ENCODE measurements at places on chromosomes 6 and 20.
A peak's percentile ranks its signal among the peaks of the same experiment; 100 is the strongest.

GRCh38 chr6:11964729-11965335 is 47.3 kb upstream of the HIVEP1 start:
- no peak for DNase-seq

DNA sequence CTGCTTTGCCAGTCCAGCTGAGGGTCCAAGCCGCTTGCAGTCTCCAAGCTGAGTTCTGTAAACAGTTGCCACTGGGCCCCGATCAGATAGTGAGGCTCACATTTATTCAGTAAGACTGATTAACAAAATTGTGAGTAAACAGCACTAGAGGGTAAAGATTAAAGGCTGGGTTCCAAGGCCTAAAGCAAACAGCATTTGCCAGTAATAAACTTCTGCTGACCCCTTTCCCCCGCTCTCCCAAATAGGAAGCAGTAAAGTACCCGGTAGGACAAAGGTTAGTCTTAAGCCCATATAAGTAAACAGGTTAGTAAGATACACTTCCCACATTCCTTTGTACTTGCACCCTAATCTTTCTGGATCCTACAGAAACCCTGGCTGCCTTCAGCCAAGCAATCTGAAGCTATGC is 181.8 kb downstream of the MEI4 start:
- no peak for DNase-seq

DNA sequence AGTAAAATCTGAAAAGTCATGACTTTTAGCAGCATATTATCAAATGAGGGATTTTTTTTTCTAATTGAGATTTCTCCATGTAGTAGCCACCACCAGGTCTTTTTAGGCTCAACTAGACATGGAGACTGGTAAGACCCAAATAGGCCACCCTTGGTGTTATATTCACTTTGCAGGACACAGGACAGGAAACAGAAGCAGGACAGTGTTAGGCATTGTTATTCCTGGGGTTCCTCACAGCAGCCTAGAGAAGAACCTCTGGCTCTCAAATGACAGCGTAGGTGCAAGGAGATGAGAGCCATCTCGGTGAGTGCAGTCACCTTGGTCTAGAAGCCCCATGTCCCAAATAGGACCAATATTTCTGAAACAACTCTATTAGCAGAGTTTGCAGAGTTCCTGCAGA is 19.2 kb upstream of the PBOV1 start:
- no peak for DNase-seq

GRCh38 chr6:139135578-139136545 is 982 bp downstream of the HECA start:
- DNase-seq: no peak

DNA sequence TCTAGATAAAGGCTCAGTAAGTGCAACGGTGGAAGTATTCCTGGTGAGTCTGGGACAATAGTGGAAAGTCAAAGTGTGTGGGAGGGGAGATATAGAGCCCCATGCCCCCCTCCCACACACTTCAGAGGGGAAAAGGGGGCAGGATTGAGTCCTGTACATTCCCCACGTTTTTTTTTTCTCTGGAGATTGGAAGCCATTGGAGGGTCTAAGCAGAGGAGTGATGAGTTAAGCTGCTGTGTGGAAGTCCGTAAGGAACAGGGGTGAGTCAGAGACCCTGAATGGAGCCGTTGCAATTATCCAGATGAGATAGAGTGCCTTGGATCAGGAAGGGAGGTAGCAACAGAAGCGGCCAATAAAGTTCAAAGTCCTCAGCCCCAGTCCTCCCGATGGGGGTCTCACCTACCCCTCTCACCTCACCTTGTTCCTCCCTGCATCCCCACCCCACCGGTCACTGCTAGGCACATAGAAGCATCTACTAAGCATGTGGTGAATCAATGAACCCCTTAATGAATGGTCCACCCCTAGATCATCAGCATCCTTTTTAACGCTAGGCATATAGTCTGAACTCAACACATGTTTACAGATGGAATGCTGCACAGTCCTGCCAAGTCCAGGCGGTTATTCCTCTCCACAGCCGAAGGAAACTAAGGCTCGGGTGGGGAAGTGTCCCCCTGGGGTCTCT is 662 bp upstream of the SLC9A8 start:
- DNase-seq: no peak

DNA sequence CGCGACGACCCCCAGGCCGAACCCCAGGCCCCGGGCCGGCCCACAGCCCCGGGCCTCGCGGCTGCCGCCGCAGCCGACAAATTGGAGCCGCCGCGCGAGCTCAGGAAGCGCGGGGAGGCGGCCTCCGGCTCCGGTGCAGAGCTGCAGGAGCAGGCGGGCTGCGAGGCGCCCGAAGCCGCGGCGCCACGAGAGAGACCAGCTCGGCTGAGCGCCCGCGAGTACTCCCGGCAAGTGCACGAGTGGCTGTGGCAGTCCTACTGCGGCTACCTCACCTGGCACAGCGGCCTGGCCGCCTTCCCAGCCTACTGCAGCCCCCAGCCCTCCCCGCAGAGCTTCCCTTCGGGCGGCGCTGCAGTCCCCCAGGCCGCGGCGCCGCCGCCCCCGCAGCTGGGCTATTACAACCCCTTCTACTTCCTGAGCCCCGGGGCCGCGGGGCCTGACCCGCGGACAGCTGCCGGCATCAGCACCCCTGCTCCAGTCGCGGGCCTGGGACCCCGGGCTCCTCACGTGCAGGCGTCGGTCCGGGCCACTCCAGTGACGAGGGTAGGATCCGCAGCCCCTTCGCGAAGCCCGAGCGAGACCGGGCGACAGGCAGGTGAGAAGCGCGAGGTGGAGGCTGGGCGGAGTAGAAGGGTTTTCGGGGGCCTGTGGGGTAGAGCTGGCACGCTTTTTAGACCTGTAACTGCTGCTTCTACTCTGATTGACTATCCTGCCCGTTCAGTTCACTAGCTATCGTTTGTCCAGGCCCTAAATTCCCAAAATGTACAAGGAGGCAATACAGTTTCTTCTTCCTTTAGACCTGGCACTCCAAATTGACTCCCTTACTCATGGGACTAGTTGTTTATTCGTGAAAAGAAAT is 654 bp downstream of the FAM8A1 start:
- no peak for DNase-seq

DNA sequence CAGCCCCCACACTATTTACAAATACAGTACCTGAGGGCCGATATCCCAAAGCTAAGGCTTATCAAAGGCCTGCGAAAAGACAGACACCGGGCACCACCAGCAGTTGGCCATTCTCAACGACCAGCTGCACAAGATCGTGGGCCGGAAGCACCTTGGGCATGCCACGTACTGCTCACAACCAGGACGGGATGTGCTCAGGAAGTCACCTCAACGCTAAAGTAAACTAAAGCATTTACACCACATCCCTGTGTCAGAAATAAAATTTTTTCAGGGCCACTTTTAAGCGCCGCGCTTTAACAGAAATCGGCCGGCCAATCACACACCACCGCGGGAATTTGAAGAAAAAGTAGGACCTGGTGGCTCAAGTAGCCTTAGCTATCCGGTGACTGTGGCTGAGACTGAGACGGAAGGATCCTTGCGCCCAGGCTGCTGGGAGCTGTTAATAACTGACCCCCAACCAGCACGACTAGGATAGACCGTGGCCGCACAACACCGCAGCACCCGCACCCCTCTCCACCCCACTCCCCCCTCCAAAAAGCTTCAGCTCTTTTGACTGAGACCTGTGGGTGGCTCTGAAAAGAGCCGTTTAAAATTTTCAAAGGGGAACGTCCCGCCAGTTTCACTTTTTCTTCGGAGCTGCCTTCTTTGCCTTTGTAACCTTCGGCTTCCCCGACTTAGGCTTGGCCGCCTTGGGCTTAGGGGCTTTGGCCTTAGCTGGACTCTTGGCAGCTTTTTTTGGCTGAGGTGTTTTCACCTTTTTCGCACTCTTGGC is 131.2 kb upstream of the BTN3A2 start:
- peak; percentile 71 for DNase-seq

DNA sequence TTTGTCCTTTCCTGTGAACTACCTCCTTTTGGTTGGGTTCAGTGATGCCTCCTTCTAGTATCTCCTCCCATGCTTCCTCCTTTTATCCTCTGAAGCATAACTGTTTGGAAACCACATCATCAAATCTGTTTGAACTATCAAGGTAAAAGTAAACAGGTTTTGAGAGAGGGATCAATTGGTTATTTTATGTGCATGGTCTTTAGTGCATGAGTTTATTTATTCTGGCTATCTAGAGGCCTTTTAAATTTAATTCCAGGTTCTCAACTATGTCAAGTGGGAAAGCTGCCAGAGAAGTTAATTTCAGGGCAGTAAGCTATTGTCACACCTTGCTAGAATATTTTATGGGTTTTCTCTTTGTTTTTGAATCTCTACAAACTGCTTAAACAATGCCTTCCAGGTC is 54.1 kb downstream of the WASF1 start:
- DNase-seq: no peak

DNA sequence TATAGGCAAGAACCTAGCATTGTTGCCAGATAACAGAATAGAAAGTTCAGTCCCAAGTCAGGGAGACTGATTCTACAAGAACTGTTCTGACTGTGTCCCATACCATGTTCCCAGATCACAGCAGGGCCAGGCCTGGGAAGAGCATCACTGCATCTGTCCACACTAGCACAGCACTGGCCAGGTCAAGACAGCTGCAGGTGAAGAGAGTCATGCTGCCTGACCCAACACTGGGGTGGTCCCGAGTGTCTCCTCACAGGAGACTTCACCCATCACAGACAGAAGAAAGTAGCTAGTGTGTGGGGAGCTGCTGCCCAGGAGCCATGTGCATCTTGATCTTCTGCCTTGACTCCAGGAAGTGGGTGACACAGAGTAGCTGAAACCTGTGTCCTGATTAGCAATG is 1.3 kb upstream of the CST9L start:
- DNase-seq: no peak

DNA sequence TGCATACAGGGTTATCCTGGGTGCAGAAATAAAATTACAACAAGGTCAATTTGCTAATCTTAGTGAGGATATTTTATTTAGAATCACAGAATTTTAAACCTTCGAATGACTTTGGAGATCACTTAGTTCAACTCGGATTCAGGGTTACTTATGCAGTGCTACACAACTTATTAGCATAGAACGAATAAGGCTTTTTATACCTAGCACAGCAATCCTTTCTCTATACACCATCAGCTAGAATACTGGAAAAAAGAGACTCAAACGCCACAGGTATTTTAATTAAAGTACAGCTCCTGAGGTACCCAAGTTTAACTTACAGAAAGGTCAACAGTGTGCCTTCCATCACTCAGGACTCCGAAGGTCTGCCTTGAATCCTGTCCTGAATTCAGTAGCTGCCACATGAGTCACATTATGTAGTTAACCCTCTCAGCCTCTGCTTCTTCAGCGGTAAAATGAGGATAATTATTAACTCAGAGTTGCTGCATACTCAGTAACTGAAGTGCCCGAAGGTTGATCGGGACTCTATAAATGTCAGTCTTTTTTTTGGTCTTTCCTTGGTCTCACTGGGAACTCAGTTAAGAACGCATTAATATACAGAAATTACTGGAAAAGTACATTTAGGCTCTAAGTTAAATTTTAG is 6.0 kb upstream of the QKI start:
- DNase-seq: no peak

DNA sequence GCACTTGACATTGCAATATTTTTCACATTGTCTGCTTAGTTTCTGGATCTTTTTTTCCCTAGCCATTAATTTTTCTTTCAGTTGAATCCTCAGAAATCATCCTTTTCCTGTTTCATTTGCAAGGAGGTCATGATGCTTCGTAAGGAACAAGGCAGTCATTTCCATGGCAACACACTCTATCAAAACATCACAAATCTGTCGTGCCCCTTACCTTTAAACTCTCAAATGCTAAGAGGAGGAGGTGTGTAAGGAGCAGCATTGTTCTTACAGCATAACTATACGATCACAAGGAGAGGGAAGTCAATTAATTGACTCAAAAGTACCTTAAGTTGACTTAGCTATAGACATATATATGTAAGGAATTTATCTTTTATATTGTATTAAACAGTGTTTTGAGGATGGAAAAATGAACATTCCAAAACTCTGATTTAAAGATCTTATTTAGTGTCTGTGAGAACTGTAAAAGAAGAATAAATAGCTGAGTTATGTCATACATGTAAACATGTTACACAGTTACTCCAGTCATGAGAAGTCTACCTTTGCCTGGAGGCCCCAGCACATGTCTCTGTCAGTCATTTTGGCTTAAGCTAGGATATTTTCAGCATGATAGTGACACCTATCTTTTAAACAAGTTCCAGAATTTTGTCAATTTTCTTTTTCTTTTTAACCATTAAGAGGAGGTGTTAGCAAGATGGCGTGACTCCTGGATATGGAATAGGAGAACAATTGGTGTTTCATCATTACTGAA is 41.6 kb downstream of the CDKAL1 start:
- no peak for DNase-seq

DNA sequence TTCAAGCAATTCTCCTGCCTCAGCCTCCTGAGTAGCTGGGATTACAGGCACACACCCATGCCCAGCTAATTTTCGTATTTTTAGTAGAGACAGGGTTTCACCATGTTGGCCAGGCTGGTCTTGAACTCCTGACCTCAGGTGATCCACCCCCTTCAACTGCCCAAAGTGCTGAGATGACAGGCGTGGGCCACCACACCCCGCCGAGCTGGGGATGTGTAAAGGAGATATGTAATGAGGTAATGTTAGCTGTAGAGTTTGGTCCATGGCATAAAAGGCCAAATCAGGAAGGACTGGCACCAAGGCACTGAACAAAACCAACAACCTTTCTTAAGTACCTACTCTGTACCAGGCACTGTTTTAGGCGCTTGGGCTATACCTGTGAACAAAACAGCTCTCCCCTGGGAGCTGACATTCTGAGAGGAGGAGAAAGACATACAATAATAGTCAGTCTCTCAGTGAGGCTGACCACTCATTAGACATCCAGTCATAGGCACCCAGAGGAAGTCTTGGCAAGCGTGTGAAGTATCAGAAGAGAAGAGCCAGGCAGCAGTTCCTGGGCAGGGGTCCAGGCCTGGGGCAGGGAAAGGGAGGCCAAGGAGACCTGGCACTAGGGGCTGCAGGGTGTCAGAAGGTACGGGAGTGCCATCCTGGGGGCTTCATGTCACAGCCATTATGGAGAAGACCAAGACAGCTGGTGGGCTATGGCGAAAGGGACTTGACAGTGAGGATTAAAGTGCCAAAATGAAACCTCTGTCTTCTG is 164.8 kb upstream of the DTNBP1 start:
- DNase-seq: no peak

- DNase-seq: no peak
Measured at GRCh38 chr6:25014791-25015560, 79.2 kb upstream of the RIPOR2 start.

DNA sequence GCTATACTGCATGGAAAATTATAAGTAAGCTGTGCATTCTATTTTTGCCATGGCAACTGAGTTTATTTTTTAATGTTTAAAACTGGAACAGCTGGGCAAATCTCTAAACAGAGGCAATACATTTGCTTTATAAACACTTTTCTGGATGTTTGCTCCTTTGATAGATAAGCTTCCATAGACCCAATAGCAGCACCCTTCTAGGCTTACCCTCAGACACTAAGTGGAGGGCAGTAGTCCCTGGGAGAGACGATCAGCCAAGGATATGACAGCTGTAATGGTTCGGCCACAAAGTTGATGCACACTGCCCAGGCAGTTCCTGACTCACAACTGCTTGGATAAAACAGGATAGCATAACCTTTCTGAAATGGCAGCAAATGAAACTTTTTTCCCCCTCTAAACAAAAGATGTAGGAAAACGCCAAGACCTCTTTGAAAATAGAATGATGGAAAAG is 8.5 kb upstream of the MRPS10 start:
- DNase-seq: no peak
